ENCODE measurements at places on chromosomes 16 and 17.

GRCh38 chr16:24738895-24739294 lies 9.4 kb downstream of the TNRC6A start:
- DNase-seq, result no peak

- peak; percentile 36 for DNase-seq
These were observed 4.6 kb downstream of the SPNS3 start for GRCh38 chr17:4438162-4438944.

GRCh38 chr16:86436466-86437185 lies 73.7 kb upstream of the FOXF1 start:
- no peak for DNase-seq

DNA sequence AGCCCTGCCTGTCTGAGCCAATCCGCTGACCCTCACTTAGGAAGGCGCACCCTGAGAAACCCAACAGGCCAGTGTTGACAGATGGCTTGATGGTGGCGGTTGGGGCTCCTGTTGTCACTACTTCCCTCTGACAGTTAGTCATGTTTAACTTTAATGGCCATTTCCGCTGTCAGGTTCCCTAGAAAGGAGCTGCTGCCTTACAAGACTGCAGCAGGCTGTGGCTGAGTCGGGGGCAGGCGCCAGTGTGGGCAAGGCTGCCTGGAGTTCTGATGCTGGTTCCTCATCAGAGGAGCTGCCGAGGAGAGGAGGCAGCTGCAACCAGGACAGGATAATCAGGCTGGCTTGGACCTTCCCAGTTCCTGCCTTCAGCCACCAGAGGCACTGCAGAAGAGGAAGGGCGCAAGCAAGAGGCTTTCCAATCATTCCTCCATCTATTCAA lies 223.2 kb upstream of the DYNLRB2 start:
- peak; percentile 16 for DNase-seq

DNA sequence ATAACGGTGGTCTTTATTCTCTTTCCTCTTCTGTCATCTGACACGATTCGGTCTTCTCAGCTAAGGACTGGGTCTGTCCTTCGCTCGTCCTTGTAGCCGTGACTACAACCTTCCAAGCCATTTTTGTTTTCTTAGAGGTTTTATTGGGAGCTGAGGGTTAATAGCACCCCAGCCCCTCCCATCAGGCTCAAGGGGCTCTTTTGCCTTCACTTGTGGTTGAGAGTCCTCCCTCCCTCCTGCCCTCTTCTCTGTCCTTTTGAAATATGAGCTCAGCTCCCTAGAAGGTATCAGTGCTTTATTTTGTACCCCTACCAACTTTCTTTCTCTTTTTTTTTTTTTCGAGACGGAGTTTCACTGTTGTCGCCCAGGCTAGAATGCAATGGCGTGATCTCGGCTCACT lies 24.7 kb downstream of the SOCS3 start:
- no peak for DNase-seq

- peak; percentile 68 for DNase-seq
These were observed 17.5 kb downstream of the EMC8 start for GRCh38 chr16:85781695-85782370.

- DNase-seq, result no peak
These were observed 321.8 kb downstream of the HS3ST3B1 start for GRCh38 chr17:14622615-14623101.

DNA sequence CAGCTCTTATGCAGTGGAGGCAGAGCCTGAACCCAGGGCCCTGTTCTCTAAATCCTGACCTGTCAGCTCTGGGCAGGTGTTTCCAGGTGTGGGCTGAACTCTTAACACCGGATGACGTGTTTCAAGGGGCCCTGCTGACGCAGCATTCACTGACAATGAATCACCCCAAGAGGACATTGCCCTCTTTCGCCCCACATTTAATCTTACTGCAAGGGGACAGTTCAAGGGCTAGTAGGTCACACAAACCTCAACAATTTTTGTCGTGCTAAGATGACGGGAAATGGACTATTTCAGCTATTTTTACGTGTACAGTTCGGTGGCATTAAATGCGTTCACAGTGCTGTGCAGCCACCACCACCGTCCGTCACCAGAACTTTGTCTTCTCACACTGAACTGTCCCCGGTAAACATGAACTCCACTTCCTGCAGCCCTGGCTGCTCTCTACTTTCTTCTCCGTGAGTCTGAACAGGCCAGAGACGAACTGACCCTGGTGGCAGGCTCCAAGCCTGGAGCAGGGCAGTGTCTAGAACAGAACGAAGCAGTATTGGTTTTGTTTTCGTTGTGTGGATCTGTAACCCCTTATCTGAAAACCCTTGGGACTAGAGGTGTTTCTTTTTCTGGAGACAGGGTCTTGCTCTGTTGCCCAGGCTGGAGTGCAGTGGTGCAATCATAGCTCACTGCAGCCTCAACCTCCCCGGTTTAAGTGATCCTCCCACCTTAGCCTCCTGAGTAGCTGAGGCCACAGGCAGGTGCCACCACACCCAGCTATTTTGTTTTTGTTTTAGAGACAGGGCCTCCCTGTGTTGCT lies 88.4 kb upstream of the CIBAR2 start:
- peak; percentile 56 for DNase-seq

DNA sequence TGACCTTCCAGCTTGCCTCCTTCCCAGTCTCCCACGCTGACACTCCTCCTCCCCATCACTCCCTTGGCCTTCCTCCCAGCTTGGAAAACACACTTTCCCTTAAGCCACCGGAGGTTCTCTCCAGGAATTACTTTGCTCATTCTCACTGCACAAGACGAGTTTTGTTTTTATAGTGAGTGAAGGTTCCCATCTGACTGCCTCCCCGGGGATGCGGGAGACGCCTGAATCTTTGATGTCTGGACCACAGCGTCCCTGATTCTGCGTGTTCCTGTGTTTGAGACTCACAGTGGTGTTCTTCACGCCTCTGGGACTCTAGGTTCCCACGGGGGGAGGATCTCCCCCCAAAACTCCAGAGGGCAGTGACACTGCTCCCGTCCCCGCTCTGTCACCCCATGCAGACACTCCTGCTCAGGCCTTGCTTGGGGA lies 2.0 kb downstream of the DNAI2 start:
- no peak for DNase-seq

DNA sequence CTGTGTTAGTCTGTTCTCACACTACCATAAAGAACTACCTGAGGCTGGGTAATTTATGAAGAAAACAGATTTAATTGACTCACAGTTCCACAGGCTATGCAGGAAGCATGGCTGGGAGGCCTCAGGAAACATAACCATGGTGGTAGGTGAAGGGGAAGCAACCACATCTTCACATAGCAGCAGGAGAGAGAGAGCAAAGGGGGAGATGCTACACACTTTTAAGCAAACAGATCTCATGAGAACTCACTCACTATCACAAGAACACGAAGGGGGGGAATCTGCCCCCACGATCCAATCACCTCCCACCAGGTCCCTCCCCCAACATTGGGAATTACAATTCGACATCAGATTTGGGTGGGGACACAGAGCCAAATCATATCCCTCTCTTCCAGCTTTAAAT lies 31.8 kb upstream of the NXPH3 start:
- DNase-seq, result no peak

- peak; percentile 47 for DNase-seq
These were observed 7.4 kb downstream of the FOXF1 start for GRCh38 chr16:86517652-86518258.

DNA sequence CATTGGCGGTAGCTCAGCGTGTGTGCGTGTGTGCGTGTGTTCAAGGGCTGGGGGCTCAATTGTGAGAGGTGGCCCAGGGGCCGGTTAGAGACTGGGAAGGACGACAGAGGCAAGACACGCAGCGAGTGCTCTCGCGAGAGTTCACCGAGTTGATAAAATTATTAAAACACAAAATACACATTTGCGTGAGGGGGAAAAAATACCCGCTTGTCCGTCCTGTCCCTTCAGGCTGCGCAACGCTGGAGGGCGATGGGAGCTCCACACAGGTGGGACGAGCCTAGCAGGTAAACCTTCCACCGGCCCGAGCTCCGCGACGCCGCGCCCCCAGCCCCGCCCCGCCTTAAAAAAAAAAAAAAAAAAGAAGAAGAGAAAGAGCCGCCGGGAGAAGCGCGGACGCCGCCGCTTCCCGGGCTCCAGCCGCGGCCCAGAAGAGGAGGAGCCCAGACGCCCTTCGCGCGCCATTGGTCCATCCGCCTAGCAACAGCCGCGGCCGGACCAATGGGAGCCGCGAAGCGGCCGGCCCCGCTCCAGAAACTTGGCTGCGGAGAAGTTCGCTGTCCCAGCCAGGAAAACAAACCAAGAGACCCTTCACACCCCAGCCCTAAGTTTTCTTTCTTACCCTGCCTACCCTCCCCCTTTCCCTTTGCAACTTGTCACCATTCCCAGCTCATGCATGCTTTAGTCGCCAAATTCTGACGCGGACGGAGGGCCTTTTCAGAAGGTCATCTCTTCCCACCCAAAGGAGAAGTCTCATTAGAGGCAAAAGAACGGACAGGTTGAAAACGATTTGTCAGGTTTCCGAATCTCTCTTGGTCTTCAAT lies 169.9 kb upstream of the MAF start:
- peak; percentile 63 for DNase-seq

- DNase-seq, result no peak
These were observed 21.8 kb downstream of the PEMT start for GRCh38 chr17:17569691-17570090.

- no peak for DNase-seq
These were observed 507 bp downstream of the CIITA start for GRCh38 chr16:10877472-10877946.

GRCh38 chr17:13387952-13388351 lies 213.8 kb downstream of the HS3ST3A1 start:
- no peak for DNase-seq

- peak; percentile 92 for DNase-seq
These were observed 2.1 kb downstream of the MYO18A start for GRCh38 chr17:29177871-29178749.

GRCh38 chr17:34859652-34860051 lies 101.6 kb downstream of the CCT6B start:
- DNase-seq, result no peak

DNA sequence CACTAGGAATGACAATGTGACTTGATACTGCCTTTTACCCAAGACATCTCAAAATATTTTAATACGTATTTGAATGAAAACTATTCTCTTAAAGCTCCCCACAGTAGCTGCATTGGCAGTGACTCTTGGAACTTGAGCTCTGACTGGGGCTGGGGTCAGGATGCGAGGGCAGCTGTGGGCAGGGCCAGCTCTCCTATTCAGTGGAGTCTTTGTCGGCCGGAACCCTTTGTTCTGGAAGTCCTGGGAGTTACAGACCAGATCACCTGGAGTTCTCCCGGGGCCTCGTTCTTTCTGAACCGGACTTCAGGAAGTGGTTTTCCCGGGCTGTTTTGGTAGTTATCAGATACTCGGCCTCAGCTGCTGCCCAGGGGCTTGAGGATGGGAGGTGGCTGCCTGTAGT lies 84.9 kb downstream of the NPIPB11 start:
- peak; percentile 95 for DNase-seq

Data from HepG2 (cell line).